ENCODE measurements at places on chromosomes 16 and 17. TPM values are rescaled to one million over a fixed set of nuclear protein-coding genes. Genes with fewer than 3 reads are reported as not detected.
A peak's percentile ranks its signal among the peaks of the same experiment; 100 is the strongest.

- no peak for DNase-seq
These were observed 168.0 kb upstream of the RPH3AL start for GRCh38 chr17:520447-521182.

Gene CRK
- 45.4 TPM for total RNA-seq

Gene CBFA2T3
- 13.9 TPM for total RNA-seq

DNA sequence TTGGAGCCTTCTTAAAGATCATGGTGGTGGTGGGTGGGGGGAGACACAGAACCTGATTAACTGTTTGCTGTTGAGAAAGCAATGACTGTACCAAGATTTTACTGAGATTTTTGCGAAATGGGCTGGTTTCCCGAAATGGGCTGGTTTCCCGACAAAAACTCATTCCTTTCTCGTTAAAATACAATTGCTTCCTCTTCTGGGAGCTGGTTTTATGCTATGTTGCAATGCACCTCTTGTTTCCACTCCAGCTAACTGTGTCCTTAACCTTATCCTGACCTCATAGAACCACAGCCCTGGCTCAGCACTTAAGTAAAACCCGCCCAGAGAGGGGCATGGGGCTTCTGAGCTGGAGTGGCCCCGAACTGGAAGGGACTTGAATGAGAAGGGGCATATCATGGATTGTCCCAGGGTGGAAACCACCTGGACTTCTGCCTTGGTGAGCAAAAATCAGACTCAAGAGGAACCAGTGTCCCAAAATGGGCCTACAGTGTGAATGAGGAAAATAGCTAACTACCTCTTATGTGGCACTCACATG is 20.9 kb downstream of the FAM20A start:
- DNase-seq, result no peak

Gene SOX9
- total RNA-seq, result 138 TPM

Gene SLC2A4
- 0.54 TPM for total RNA-seq

Gene CES1
- total RNA-seq, result 2.0 TPM

GRCh38 chr16:11506741-11507305 is 79.9 kb downstream of the LITAF start:
- no peak for DNase-seq

Gene RGS11
- 127 TPM for total RNA-seq

- no peak for DNase-seq
These were observed 6.7 kb downstream of the PLA2G15 start for GRCh38 chr16:68251832-68252231.

GRCh38 chr16:86122681-86123342 is 223.8 kb downstream of the IRF8 start:
- no peak for DNase-seq

- no peak for DNase-seq
These were observed 719 bp downstream of the NGFR start for GRCh38 chr17:49495842-49496182.

- peak; percentile 73 for DNase-seq
These were observed 6.0 kb downstream of the TIMM22 start for GRCh38 chr17:1002771-1003555.

DNA sequence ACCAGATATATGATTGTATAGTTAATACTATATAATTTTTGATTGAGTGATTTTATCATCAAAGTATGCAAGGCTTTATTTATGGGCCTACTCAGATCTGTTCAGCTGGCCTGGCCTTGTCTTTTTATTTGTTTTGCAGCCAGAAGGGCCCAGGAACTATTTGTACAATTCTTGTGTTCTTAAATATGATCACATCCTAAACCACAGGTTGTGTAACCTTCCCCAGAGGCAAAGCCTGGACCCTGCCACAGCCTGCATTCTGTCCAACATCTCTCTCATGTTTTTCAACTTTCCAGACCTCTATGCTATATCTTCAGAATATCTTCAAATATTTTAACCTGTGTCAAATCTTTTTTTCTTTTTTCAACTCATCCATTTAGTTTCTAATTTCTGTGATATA is 410.4 kb upstream of the MON1B start:
- DNase-seq, result no peak

- no peak for DNase-seq
These were observed 190.9 kb upstream of the CDH5 start for GRCh38 chr16:66175636-66176035.

Gene CASKIN1
- 67.8 TPM for total RNA-seq

Gene GNAO1
- total RNA-seq, result 430 TPM

DNA sequence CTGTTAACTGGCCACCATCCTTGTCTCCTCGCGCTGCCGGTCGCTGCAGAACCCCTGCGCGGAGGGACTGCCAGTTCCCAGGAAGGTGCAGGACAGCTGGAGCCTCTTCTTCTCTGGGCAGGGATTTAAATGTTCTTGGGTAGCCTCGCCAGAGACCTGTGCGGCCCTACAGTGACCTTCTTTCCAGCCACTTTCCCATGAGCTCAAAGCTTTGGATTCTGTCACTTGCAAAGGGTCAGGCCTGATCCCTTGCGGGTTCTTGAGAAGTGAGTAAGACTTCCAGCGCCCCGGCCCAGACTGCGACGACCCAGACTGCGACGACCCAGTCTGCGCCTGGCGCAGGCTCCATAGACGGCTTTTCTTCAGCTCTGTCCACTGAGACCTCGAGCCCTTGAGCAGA is 1.4 kb upstream of the SLFN5 start:
- DNase-seq, result no peak

DNA sequence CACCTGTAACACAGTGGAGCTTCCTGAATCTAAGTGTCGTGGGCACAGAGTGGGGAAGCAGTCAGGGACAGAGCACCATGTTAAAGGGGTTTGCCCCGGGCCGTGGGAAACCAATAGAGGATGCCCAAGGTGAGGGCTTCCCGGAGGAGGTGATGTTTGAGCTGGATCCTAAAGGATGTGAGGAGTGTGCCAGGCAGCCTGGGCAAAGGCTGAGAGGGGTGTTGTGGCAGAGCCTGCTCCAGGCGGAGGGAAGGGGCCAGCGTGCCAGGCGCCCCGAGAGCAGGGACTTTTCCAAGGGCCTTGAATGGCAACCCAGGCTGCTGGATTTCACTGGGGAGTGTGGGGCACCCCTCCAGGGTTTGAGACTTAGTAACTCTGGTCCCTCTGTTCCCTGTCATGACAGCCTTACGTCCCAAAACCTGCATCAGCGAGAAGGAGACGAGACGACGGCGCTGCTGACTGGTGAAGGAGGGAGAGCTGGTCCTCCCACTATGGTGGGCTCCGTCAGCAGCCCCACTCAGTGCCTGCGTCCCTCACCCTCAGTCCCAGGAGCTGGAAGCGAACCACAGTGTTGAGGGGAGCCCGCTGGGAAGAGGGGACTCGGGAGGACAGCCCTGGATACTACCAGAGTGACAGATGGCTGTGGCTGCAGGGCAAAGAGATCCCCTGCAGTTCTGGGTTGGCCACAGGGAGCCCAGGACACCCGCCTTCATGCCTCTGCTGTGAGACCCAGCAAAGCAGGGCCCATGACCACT is 228.4 kb downstream of the KATNIP start:
- no peak for DNase-seq

DNA sequence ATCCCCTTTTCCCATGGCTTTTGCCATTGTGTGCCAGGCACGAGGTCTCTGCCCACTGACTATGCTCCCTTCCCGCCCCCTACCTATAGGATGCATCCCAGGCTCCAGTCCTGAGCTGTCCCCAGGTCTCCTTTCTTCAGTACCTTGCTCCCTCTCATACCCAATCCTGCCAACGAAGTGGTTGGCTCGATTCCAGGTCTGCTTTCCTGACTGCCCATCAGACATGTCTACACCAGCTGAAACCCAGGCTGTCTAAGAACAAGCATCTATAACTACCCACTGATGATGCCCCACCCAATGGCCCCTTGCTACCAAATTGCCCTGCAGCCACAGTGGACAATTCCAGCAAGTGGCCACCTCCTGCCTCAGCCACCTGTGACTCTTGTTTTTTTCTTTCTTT is 479.1 kb downstream of the SOX9 start:
- DNase-seq, result no peak

Measured in dorsolateral prefrontal cortex (tissue), 122 donors.